Left renal pelvis (tissue), 4 donors: ENCODE measurements at places on chromosomes 6 and 20. TPM values are rescaled to one million over a fixed set of nuclear protein-coding genes. Genes with fewer than 3 reads are reported as not detected.

GRCh38 chr6:3301506-3301905 is 42.8 kb downstream of the PSMG4 start:
- DNase-seq, result no peak

GRCh38 chr6:30887901-30888815 is 3.8 kb downstream of the DDR1 start:
- DNase-seq, result no peak

- DNase-seq, result no peak
These were observed 117.2 kb upstream of the CD93 start for GRCh38 chr20:23203310-23203709.

The TUBB2A gene
- polyA plus RNA-seq, result 56.1 TPM

The BYSL gene
- polyA plus RNA-seq, result 26.8 TPM
